ENCODE measurements at places on chromosomes 11 and 22. TPM values are rescaled to one million over a fixed set of nuclear protein-coding genes. Genes with fewer than 3 reads are reported as not detected.

PRG2 gene
- 0.08 TPM for total RNA-seq

CYP2D6 gene
- total RNA-seq: 0.47 TPM

OR8G1 gene
- not detected for total RNA-seq

CTSW gene
- total RNA-seq: not detected

NPAS4 gene
- not detected for total RNA-seq

CREB3L1 gene
- 0.31 TPM for total RNA-seq

RHOD gene
- 269 TPM for total RNA-seq

PDE2A gene
- 1.5 TPM for total RNA-seq

DLAT gene
- total RNA-seq: 38.3 TPM

LINC01488 gene
- not detected for total RNA-seq

TUBA8 gene
- not detected for total RNA-seq

GLYATL2 gene
- 1.1 TPM for total RNA-seq

TRMU gene
- total RNA-seq: 21.1 TPM

LRRC56 gene
- total RNA-seq: 0.34 TPM

RAB3IL1 gene
- total RNA-seq: 0.53 TPM

SYNGR1 gene
- total RNA-seq: 0.70 TPM

F2 gene
- 0.11 TPM for total RNA-seq

RBFOX2 gene
- 92.4 TPM for total RNA-seq

FAM227A gene
- total RNA-seq: 0.16 TPM

OR5AN1 gene
- not detected for total RNA-seq

PIK3IP1 gene
- total RNA-seq: 13.8 TPM

OR4D5 gene
- not detected for total RNA-seq

Measured in hair follicular keratinocyte (primary cell).